ENCODE measurements at places on chromosomes 6 and 20. TPM values are rescaled to one million over a fixed set of nuclear protein-coding genes. Genes with fewer than 3 reads are reported as not detected.

DNA sequence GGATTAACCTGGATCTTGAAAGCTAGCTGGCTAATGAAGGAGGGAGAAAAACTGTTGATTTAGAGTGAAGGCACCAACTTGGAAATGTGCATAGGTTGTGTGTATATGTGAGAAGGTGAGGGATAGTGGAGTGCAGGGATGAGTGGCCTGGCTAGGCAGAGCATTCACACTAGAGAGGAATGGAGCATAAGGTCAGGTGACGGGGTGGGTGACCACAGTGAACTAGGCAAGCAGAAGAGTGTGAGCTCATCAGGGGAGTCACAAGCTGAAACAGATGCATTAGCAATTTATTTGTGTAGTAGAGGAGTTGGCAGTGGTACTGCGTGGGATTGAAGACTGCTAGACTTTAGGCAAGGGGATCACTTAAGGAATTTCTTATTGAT lies 10.5 kb downstream of the ANKRD66 start:
- DNase-seq = no peak

Gene SSTR4
- total RNA-seq = not detected

- no peak for DNase-seq
These were observed 79.4 kb upstream of the SLC4A11 start for GRCh38 chr20:3318226-3318884.

DNA sequence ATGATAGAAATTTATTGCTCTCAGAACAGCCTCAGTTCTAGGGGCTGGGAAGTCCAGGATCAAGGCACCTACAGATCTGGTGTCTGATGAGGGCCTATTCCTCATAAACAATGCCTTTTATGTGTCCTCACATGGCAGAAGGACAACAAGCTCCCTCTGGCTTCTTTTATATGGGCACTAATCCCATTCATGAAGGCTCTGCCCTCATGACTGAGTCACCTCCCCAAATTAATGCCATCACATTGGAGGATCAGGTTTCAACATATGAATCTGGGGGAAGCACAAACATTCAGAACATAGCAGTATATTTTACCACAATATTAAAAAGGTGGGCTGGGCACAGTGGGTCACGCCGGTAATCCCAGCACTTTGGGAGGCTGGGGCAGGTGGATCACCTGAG lies 58.5 kb upstream of the CCN6 start:
- DNase-seq = no peak

Gene PNPLA1
- total RNA-seq = not detected

Gene PRR18
- total RNA-seq = 0.14 TPM

- DNase-seq = no peak
These were observed 8.6 kb upstream of the GABBR1 start for GRCh38 chr6:29641430-29642148.

Gene TMEM63B
- total RNA-seq = 47.9 TPM

DNA sequence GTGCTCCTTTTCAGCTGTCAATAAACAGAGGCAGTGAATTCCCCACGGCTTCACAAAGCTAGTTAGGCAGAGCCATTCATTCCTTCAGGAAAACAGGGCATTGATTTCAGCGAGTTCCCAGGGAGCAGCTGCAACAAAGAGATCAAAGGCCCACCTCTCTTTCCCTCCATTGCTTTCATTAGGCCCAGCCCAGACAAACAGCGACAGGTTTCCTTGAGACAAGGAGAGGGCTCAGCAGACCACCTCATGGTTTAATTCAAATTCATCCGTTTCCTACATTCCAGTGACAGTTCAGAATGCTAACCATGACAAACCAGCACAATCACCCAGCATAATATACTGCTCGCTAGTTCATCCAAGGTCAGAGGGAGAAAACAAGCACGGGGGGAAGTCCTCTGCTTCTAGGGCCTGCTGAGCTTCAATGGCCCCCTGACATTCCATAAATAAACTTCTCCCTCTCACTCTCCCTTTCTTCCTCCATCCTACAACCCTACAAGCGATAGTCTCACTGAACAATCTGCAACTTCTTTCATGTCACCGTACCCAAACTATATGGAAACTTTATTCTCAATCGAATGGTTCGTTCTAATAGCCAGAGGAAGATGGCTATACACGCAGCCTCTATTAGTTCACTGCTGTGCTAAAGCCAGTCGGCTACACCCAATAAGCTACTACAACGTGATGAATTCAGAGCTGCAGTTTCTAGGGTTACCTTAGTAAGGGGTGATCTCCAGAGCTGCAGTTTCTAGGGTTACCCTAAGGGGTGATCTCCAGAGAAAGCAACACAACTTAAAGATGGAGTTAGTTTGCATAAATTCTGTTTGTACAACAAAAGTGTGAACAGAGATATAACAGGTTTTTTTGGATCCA lies 34.7 kb downstream of the PLAGL1 start:
- no peak for DNase-seq

Gene UBD
- total RNA-seq = not detected

GRCh38 chr6:25359891-25360290 lies 80.7 kb downstream of the CARMIL1 start:
- peak; percentile 15 for DNase-seq

DNA sequence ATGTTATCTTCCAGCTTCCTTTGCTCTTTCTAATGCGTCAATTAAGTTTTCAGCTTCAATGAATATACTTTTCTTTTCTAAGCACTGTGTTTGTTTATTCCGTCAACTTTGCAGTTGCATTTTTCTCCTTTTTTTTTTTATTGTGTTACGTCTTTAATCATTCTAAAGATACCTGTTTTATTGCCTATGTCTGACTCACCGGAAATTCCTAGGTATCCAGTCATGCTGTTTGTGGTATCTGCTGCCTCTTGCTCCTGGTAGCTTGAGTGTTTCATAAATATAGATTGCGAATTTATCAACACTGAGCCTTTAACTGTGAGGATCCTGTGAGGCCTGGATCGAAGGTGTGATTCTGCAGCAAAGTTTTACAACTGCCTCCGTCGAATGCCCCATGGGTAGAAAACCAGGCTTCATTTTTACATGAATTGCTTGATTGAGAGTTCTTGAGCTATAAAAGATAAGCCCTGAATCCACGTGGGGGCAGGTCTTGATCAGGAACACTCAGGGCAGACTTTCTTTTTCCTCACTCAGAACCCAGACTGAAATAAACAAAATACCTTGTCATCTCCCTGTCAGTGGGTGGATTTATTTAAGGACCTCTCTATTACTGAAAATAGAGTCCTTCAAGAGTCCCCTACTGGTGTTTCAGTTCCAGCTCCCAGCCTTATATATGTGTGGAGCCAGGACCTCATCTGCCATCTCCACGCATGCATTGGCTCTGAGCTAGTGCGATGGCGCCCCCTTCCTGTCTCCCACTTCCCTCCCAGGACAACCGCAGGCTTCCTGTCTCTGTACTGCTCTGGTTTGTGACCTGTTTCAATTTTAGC lies 60.1 kb upstream of the LRRC1 start:
- peak; percentile 95 for DNase-seq

Gene COL20A1
- not detected for total RNA-seq

DNA sequence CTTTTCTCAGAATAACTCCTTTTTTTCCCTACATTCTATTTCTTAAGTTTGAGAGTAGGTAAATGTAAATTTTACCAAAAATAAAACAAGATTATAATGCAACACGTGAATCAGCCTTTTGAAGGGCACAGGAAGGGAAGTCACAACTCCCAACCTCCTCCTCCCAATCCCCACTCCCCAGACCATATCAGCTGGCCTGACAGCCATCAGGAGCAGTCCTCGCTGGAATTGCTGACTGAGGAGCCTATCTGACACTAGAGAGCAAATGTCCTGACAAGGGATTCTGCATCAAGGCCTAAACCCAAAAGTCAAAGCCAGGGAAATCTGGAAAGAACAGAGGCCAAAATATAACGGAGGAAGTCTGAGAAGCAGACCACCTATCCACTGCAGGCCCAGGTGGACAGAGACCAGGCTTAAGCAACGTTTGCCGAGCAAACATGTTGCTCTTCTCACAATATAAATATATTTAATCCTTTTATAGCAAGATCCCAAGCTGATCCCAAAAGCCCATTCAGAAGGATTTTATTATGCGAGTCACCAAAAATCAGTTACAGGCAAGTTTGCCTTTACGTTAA lies 2.5 kb downstream of the RRAGD start:
- DNase-seq = no peak

Data from A172 (cell line).